ENCODE measurements at places on chromosomes 12 and 14. TPM values are rescaled to one million over a fixed set of nuclear protein-coding genes. Genes with fewer than 3 reads are reported as not detected.

DNA sequence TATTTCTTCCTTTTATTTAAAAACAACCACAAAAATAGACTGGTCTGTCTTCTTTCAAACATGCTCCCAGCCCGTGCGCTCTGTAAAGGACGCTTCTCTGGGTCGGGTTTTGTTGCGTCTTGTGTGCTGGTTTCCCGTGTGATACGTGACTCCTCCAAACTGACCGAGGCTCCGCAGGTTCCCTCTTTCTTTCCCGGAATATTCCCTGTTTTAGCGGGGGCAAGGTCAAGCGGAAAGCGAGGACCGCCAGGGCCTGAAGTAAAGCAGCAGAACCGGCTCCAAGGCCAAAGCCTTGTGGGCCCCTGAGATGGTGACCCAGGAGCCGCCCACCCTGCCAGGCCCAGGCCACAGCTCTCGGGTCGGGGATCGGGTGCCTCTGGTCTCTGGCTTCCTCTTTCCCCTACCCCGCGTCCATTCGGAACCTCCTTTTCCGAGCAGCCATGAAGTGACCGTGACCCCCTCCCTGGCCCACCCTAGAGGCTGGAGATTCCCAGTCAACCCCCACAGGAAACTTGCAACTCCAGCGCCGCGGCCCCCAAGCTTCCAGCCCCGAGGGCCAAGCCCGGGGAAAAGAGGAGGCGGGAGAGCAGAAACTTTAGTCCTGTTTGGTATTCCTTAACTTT lies 885 bp upstream of the HOXC10 start:
- H3K27ac ChIP-seq, result no peak overlapping the region
- H3K4me3 ChIP-seq, result no peak overlapping the region
- peaks cover 17% of the 10 kb centered on the region for H3K4me1 ChIP-seq
- no peak for DNase-seq
- peaks cover 59% of the 10 kb centered on the region for H3K27me3 ChIP-seq

DNA sequence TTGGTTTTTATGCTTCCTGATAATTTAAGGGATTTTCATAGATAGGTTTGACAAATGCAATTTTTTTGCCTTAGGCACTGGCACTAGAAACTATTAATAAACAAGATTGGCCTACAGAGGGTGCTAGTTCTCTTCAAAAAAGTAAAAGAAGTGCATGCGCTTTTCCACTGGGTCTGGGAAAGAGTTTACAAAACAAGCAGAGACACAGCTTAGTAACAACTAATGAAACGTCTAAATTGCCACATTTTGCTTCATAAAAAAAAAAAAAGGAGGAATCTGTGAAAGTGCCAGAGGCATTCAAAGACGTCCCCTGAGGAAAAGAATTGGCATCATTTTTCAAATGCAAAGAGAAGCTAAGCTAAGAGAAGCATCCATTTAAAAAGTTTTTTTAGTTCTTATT lies 58.3 kb upstream of the EEA1 start:
- no peaks in the 10 kb centered on the region for H3K27me3 ChIP-seq
- no peak overlapping the region for H3K4me3 ChIP-seq
- H3K36me3 ChIP-seq, result no peaks in the 10 kb centered on the region
- H3K27ac ChIP-seq, result no peak overlapping the region
- no peak for DNase-seq

DNA sequence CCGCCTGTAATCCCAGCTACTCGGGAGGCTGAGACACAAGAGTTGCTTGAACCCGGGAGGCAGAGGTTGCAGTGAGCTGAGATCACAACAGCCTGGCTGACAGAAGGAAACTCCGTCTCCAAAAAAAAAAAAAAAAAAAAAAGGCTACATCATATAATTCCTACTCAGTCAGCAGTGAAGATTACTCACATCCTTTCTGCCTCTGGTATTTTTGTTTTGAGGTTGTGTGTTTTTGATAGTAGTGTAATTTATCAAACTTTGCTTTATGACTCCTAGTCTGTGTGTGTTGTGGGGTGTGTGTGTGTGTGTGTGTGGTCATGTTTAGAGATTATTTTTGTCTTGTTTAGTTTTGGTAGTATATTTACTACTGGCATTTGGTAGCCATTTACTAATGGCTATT lies 29.8 kb upstream of the DLGAP5 start:
- H3K4me3 ChIP-seq, result no peak overlapping the region
- H3K4me1 ChIP-seq, result no peaks in the 10 kb centered on the region
- H3K36me3 ChIP-seq, result peaks cover 3% of the 10 kb centered on the region

DNA sequence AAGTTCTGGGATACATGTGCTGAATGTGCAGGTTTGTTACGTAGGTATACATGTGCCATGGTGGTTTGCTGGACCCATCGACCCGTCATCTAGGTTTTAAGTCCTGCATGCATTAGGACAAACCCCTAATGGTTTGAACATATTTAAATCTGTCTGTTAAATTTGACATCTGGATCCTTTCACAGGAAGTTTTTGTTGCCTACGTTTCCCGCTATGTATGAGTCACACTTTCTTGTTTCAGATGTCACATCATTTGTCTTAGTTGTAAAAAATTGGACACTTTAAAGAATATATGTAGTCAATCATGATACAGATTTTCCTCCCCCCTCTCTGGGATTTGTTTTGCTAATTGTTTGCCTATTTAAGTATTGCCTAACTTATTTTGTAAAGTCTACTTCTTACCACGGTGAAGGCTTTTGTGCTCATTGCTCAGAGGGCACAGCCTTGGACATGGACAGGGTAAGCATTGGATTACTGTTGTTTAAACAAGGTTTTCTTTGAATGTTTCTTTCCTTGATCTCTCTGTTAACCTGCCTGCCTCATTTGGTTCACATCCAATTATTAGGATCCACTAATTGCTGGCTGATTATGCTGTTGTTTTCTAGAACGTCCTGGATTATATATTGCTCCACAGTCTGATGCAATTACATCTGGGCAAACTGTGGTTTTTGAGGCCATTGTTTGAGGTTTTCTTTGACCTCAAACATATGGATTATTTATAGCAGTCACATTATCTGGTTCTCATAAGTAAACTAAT lies 1441.4 kb downstream of the AACS start:
- H3K27ac ChIP-seq, result no peak overlapping the region
- no peak for DNase-seq
- H3K4me3 ChIP-seq, result no peak overlapping the region
- no peaks in the 10 kb centered on the region for H3K36me3 ChIP-seq
- H3K4me1 ChIP-seq, result no peaks in the 10 kb centered on the region

DNA sequence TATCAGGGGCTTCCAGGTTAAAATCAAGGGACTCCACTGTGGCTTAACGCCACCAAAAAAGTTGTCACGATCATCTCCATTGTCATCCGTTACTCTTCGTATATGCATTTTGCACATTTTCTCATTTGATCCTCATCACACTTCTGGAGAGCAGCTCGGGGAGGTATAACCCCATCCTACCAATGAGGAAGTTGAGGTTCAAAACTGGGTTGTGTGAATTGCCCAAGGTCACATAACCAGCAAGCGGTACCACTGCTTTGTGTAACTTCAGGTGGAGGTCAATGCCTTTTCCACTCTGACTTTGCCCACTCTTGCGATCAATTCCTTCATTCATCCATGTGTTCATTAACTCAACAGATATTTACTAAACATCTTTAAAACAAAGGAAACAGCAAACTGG lies 71.1 kb upstream of the CCND2 start:
- H3K4me1 ChIP-seq, result peaks cover 2% of the 10 kb centered on the region
- DNase-seq, result no peak
- no peak overlapping the region for H3K4me3 ChIP-seq
- no peaks in the 10 kb centered on the region for H3K36me3 ChIP-seq
- no peak overlapping the region for H3K27ac ChIP-seq

GRCh38 chr12:107468182-107468581 lies 217.4 kb upstream of the PWP1 start:
- peaks cover 43% of the 10 kb centered on the region for H3K4me1 ChIP-seq
- H3K27ac ChIP-seq, result peak overlapping the region; percentile 56
- no peaks in the 10 kb centered on the region for H3K27me3 ChIP-seq
- DNase-seq, result no peak
- no peak overlapping the region for H3K4me3 ChIP-seq

PLEKHH1 gene
- total RNA-seq, result 1.4 TPM

POTEG gene
- total RNA-seq, result not detected
